ENCODE measurements at places on chromosomes 1 and 21. TPM values are rescaled to one million over a fixed set of nuclear protein-coding genes. Genes with fewer than 3 reads are reported as not detected.

DCST2 gene
- polyA plus RNA-seq, result 0.23 TPM

LIPI gene
- polyA plus RNA-seq, result not detected

HDGF gene
- 124 TPM for polyA plus RNA-seq

NUAK2 gene
- polyA plus RNA-seq, result 0.86 TPM

HPDL gene
- 0.38 TPM for polyA plus RNA-seq

Measured in right cardiac atrium (tissue), 5 donors.